AG09319 (cell line): ENCODE measurements at places on chromosomes 12 and 14.

- no peak for DNase-seq
These were observed 98.0 kb downstream of the IRF2BPL start for GRCh38 chr14:76930549-76930948.

DNA sequence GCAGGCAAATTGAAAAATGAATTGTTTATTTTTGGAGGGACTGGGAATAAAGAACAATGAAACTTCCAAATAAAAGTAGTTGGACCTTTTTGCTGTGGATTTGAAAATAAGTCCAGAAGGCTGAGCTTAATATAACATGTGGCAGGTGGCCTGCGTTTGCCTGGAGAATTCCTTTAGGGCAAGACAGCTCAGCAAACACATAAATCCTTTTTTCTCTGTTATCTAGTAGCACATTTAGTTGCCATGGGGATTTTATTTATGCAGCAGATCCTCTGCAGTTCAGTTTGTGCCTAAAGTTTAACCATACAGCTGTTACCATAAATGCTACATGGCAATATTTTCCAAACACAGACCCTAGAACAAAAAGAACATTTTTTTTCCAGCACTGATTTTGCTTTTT, 180.0 kb downstream of the NPAS3 start:
- DNase-seq, result no peak

DNA sequence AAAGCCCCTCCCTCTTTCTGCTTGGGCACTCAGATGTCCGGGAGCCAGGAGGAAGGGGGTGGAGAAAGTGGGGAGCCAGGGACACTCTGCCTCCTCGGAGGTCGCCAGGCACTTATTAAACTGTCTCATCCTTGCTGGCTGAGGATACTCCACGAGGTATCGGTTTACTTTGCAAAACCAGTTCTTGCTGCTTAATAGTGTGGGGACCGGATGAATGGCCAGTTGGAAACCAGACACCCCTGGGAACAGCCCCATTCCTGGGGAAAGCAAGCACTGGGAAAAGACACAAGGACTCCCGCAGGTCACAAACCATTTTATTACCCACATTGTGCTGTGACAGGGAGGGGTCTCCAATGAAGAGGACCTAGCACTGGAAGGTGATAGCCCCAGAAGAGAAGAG, 34.2 kb downstream of the CCDC88C start:
- no peak for DNase-seq

DNA sequence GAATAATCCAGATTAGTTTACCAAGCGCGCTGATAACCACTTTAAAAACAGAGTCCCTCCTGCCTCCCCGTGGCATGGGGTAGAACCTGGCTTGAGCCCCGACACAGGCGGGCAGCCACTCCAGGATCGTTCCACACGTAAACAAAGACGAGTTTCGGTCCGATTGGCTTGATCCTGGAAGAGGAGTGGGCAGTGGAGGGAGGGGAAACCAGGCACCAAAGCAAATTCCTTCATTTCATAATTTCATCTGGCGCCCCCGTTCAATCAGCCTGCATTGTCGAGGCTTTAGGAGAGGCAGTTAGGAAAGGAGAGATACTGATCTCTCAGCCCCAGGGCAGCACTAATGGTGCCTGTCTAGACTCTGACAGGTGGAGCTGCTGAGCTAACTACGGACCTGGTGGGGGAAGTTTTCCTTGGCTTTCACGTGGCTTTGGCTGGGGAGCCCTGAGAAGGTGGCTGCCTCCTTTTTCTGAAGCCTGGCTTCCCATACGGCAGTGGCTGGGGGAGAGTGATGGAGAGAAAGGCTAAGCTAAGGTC, 751 bp upstream of the GPRC5A start:
- no peak for DNase-seq

GRCh38 chr12:53214687-53215455, 7.8 kb upstream of the ITGB7 start:
- no peak for DNase-seq

GRCh38 chr12:74586251-74586650, 48.6 kb downstream of the ATXN7L3B start:
- no peak for DNase-seq
